Kidney (tissue), 22 donors: ENCODE measurements at places on chromosomes 3 and 15. TPM values are rescaled to one million over a fixed set of nuclear protein-coding genes. Genes with fewer than 3 reads are reported as not detected.

CCR3 gene
- polyA plus RNA-seq: not detected

CHRNA7 gene
- polyA plus RNA-seq: 0.80 TPM

LMOD3 gene
- polyA plus RNA-seq: 0.28 TPM

CCDC54 gene
- polyA plus RNA-seq: not detected
